Endothelial cell of umbilical vein (primary cell): ENCODE measurements at places on chromosomes 5 and 9. TPM values are rescaled to one million over a fixed set of nuclear protein-coding genes. Genes with fewer than 3 reads are reported as not detected.

Gene GPRIN1
- 2.4 and 2.6 TPM in 2 replicates for polyA plus RNA-seq

Gene BTNL8
- not detected in 2 replicates for polyA plus RNA-seq

Gene FOXD4L4
- not detected in 2 replicates for polyA plus RNA-seq

Gene LEAP2
- 0.37 and 0.48 TPM in 2 replicates for polyA plus RNA-seq

Gene ARHGEF39
- 4.0 and 4.7 TPM in 2 replicates for polyA plus RNA-seq

Gene NEURL1B
- polyA plus RNA-seq: 0.40 and 0.44 TPM in 2 replicates

Gene SHOC1
- not detected in 2 replicates for polyA plus RNA-seq

Gene PCDHA12
- 0.03 TPM in 1 of 2 replicates, not detected in the other for polyA plus RNA-seq

Gene MORN5
- polyA plus RNA-seq: not detected in 2 replicates

Gene SHC3
- 1.0 and 1.1 TPM in 2 replicates for polyA plus RNA-seq

Gene TMEM171
- polyA plus RNA-seq: 9.1 and 11.7 TPM in 2 replicates

Gene CEP120
- polyA plus RNA-seq: 6.3 and 6.6 TPM in 2 replicates

Gene OLFML2A
- 0.81 and 0.92 TPM in 2 replicates for polyA plus RNA-seq

Gene BASP1
- polyA plus RNA-seq: 58.5 and 69.4 TPM in 2 replicates

Gene GHR
- 0.22 and 0.28 TPM in 2 replicates for polyA plus RNA-seq

Gene TEX48
- polyA plus RNA-seq: not detected in 2 replicates
